Activated CD4-positive, alpha-beta T cell treated with anti-CD3 and anti-CD28 coated beads for 48 hours (primary cell): ENCODE measurements at places on chromosomes 7 and 10.

- DNase-seq, result no peak
Observed at GRCh38 chr7:134246761-134247160, 70.0 kb downstream of the SLC35B4 start.

DNA sequence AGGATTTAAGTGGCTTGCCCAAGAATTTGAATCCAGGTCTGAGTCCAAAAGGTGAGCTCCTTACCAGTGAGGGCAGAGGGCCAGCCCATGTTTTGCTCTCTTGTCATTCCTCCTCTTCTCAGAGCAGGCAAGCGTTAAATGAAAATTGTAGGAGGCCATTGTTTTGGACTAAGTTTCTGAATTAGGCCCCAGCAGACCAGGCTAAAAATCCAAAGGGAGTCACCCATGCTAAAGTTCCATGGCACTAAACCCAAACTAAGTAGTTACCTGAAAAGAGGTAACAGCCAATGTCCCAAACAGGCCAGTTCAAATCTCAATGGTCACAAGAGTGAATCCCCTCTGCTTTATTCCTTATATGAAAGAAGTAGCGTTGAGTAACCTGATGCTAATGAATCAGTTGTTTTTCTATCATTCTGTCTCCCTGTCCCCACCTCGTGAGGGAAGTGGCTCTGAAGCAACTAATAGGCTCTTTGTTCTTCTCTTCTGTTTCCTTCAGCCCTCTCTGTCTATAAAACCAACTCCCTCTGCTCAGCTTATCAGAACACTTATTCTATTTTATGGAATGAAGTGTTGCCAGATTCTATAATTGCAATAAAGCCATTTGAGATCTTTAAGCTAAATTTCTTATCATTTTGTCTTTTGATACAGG is 17.5 kb upstream of the CDH23 start:
- DNase-seq, result no peak

- no peak for DNase-seq
Observed at GRCh38 chr10:35843524-35844181, 201.6 kb upstream of the FZD8 start.

GRCh38 chr7:69630292-69630691 is 32.0 kb downstream of the AUTS2 start:
- DNase-seq, result no peak

DNA sequence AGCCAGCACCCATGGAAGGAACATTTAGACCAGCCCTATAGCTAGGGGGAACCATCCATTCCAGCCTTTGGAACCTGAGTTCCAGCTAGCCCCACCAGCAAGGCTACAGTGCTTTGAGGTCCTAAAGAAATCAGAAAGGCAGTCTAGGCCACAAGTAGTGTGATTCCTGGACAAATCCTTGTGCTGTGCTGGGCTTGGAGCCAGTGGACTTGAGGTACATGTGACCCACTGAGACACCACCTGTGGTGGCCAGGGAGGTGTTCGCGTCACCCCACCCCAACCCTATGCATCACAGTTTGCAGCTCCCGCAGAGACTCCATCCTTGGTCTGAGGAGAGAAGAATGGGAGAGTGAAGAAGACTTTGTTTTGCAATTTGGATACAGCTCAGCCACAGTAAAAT is 31.8 kb downstream of the ZNF277 start:
- no peak for DNase-seq

- no peak for DNase-seq
Observed at GRCh38 chr7:28036696-28037095, 143.9 kb downstream of the JAZF1 start.

GRCh38 chr7:1122832-1123501 is 35.1 kb downstream of the GPER1 start:
- DNase-seq, result no peak

DNA sequence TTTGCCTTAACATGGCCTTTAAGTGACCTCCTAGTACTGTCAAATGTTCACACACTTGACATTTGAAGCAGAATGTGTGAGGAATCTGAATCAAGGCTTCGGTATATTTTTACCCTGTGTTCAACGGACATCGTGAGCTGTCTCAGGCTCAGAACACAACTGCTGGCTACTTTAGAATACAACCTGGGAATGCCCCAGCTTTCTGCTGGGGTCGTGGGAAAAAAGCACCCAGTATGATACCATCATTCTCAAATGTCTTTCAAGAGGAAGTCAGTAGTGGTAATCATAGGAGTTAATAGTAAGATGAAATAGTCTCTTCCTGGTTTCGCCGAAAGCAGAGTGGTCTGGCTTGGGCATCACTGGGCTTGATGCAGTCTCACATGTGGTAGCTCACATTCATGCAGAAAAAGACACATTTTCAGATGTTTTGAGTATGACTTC is 67.2 kb downstream of the CREB5 start:
- no peak for DNase-seq

GRCh38 chr10:129657297-129658017 is 190.4 kb downstream of the MGMT start:
- DNase-seq, result no peak

GRCh38 chr10:13840036-13840435 is 253.3 kb downstream of the PRPF18 start:
- DNase-seq, result no peak

GRCh38 chr10:122458693-122459092 is 2.7 kb upstream of the HTRA1 start:
- DNase-seq, result no peak

GRCh38 chr10:99733366-99733765 is 1.3 kb downstream of the CUTC start:
- DNase-seq, result no peak

DNA sequence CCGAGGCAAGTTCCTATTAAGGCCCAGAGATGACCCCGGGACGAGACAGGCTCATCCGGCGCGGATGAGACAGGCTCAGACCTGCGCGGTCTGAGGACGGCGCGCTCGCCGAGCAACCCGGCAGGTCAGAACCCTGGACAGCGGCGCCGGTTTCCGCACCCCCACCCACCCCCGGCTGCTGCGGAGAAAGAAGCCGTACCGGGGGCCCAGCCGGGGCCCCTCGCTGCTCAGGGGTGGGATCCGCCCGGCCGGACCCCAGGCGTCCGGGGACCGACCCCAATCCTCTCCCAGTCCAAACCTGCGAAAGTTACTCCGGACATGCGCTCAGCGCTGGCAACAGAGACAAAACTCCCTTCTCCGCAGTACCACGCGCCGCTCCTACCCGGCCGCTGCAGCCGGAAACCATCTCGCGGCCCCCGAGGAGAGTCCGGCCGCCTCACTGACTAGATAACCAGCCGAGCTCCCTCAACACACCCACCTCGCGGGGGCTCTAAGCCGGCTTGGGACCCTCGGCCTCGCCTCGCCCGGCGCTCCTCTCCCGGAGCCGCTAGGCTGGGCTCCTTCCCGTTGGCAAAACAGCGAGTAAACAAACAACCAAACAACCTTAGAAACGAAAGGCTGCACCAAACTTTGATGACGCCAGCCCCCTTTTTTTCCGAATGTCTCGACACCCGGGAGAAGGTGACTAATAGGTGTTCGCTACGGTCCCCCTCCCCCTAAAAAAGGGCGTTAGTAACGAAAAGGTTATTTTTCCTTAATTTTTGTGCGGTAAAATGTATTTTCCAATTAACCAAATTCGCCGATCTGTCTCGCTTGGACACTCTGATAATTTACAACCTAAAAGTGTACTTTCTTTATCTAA is 2.3 kb upstream of the DRGX start:
- peak; percentile 64 for DNase-seq

- DNase-seq, result no peak
Observed at GRCh38 chr10:125951290-125951689, 54.9 kb downstream of the FANK1 start.

GRCh38 chr7:155811560-155811894 is 736 bp downstream of the SHH start:
- no peak for DNase-seq

DNA sequence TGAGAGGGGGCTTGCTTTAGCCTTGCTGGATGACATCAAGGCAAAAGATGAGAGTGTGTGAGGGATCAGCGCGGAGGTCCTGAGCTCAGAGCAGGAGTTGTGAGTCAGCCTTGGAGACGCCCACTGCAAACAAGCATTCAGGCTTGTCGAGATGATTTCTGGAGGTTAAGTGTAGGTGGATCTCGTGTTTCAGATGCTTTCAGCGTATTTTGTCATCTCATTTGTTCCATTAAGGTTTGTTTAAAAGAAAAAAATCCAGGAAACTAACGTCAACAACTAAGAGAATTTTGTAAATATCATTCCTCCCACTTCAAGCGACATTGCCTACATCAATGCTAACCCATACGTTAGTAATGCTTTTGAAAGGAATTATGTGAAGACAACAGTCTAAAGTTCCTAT is 715.4 kb upstream of the NRP1 start:
- peak; percentile 46 for DNase-seq

DNA sequence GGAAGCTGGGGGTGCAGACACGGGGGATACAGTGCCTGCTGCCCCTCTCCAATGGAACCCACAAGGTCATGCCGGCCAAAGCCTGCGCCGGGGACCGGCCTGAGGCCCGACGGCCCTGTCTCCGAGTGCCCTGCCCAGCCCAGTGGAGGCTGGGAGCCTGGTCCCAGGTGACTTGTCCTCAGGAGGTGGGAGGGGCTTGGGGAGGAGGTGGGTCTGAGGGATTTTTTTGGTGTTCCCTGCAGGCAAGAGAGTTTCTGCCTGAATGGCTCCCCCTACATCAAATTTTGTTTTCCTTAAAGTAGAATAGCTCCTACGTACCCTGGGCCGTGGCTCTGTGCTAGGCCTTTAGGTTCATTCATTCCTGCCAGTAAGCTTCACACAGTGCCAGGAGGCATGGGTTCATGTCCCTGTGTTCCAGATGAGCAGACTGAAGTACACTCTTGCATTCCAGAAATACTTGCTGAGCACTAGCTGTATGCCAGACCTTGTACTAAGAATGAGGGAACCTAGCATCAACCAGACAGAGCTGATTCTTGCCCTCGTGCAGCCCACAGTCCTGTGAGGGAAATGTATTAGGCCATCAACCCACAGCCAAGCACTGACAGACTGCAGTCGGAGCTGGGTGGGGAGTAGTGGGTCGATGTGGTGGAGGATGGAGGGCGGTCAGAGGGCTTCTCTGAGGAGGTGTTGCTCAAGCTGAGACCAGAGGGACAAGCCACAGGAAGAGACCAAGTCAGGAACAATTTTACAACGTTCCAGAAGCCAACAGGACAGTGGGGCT is 31.1 kb downstream of the TBATA start:
- no peak for DNase-seq

- DNase-seq, result no peak
Observed at GRCh38 chr10:35870665-35871310, 228.7 kb upstream of the FZD8 start.
